ENCODE measurements at places on chromosomes 3 and 15.

DNA sequence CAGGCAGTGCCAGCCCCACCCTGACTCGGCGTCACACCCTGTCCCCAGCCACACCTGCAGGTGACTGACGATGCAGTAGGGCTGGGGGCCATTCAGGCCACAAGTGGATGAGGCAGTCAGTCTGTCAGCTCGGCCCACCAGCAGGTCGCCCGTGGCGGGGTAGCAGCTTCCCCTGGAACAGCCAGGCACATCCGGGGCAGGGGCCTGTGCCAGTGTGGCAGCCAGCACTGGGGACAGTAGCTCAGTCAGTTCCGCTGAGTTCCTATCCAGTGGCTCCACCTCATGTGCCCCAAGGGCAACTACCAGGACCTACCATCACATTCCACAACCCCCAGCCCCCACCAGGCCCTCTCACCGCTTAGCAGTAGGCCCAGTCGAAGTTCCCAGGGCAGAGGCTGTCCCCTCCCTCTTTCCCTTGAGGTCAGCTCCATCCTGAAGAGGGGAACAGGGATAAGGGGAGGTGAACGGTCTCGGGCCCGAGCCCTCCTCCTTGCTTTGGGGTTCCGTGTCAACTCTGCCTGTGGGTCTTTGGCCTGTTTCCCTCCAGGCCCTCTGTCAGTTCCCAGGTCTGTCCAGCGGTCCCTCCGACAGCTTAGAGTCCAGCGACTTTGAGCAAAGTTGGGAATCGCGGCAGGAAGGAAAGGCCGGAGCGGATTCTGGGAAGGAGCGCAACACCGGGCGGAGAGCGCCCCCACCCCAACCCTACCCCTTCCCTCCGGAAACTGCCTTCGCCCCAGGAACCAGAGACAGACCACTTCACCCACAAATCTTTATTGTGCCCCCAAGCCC is at the start of gene LAMB2:
LAMB2 (minus strand) TSS at position 614 of the 789 bp plus-strand sequence; CDS start at position 431, 183 bp downstream.
- DNase-seq = peak; percentile 84

DNA sequence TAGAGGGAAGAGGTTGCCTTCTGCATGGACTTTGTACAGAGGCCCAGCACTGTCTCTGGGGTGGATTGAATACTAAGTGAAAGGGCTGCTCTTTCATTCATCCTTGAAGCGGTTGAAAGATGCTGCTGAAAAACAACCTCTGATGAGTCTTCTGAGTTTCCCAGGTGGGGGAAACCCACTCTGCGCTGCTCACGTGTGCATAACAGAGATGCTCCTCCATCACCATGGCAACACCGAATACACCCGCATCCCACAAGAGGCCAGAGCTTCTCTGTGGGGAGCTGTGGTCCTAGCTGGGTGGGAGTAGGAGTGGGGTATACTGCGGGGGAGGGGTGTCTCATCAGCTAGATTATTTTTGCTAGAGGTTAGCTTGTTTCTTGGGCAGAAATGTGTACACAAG is 6.1 kb upstream of the SYN2 start:
- no peak for DNase-seq

GRCh38 chr3:3443482-3443881 is 264.0 kb upstream of the CRBN start:
- no peak for DNase-seq

DNA sequence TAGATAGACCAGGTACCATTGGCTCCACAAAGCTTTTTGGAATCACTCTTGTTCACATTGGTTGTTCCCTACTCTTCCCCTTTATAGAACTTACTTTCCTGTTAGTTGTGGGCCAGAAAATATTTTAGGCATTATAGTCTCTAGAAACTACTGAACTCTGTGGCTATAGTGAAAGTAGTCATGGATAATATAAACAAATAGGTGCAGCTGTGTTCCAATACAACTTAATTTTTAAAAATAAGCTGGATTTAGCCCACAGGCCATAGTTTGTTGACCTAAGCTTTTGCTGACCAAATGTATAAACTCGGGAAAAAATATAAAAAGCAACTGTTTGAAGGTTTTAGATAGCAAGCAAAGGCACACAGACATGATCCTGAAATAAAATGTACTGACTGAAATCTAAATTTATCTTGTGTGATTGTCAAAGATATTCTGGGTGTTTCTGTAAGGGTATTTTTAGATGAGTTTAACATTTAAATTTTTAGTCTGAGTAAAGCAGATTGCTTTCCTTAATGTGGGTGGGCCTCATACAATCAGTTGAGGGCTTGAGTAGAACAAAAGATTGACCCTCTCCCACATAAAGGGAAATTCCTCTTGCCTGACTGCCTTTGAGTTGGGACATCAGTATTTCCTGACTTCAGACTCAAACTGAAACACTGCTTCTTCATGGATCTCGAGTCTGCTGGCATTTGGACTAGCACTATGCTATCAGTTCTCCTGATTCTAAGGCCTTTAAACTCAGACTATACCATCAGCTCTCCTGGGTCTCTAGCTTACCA is 13.2 kb downstream of the IQCB1 start:
- peak; percentile 25 for DNase-seq

GRCh38 chr3:77446761-77447160 is 406.9 kb downstream of the ROBO2 start:
- no peak for DNase-seq

- no peak for DNase-seq
Observed at GRCh38 chr3:100975714-100976113, 17.5 kb downstream of the ABI3BP start.

GRCh38 chr15:31214158-31214863 is 112.3 kb upstream of the KLF13 start:
- no peak for DNase-seq

GRCh38 chr15:98714922-98715321 is 66.6 kb downstream of the IGF1R start:
- DNase-seq = no peak

DNA sequence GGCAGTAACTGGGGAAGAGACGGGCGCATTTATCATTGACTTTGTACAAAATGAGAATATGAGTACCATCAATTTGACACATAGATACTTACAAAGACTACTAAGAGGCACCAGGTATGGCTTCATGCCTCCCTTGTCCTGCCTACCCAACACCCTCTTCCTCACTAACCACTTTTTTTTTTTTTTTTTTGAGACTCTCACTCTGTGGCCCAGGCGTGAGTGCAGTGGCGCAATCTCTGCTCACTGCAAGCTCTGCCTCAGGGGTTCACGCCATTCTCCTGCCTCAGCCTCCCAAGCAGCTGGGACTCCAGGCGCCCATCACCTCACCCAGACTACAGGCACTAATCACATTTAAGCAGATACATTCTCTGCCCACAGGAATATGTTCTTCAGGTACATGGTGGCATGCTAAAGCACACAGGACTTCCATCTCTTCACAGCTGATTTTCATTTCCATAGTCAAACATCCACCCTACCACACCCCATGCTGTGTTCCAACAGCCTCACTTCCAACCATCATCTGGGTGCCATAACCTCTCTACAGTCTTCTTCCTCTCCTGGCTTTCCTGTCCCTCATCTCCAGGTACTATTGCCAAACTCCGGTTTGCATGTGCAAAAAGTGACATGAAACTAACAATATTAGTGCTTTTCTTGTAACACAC is 41.7 kb downstream of the RAB27A start:
- DNase-seq = no peak

- no peak for DNase-seq
Observed at GRCh38 chr3:189790658-189791057, 159.5 kb downstream of the TP63 start.

DNA sequence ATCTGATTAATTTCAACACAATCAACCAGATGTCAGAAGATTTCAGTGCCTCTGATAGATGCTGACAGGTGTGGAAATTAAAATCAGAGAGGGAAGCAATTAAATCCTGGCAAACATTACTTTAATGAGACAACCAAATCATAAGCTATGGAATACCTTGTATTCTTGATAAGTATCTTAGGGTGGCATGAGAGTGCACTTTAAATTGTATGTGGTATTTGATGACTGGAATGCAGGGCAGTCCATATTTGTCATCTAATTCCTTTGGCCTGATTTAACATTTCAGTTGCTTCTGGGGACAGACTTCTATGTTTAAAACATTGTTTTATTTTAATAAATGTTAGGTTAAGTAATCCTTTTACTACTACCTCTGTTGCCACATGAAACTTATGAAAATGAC is 184.1 kb downstream of the LPP start:
- no peak for DNase-seq

GRCh38 chr3:188169830-188170455 is 16.0 kb downstream of the LPP start:
- no peak for DNase-seq
